ENCODE measurements at places on chromosomes 5 and 9.
A peak's percentile ranks its signal among the peaks of the same experiment; 100 is the strongest.

DNA sequence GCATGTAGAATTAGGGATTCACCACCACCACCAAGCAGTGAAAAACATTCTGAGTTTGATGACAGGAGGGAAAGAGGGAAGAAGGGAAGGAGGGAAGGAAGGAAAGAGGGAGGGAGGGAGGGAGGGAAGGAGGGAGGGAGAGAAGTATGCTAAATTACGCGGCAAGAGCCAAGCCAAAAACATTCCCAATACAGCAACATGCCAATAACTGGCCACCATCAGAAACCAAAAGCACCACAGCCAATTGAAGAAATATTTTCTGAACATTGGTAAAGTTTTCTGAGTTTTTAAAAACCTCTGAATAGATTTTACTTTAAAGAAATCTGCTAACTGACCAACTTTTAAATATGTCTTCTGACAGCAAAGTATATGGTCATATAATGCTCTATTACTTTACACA, 36.0 kb downstream of the FNIP1 start:
- DNase-seq: no peak

- no peak for DNase-seq
Measured at GRCh38 chr9:137103206-137103999, 11.1 kb downstream of the DPP7 start.

- no peak for DNase-seq
Measured at GRCh38 chr5:64789457-64789856, 20.7 kb downstream of the CWC27 start.

- no peak for DNase-seq
Measured at GRCh38 chr5:125699860-125700259, 723.3 kb upstream of the GRAMD2B start.

GRCh38 chr9:87751423-87751822, 25.5 kb downstream of the CTSL start:
- DNase-seq: no peak

- no peak for DNase-seq
Measured at GRCh38 chr5:132414634-132415378, 45.3 kb downstream of the SLC22A5 start.

GRCh38 chr5:112529525-112529924, 110.4 kb upstream of the EPB41L4A start:
- DNase-seq: no peak

GRCh38 chr5:175377816-175378215, 66.2 kb downstream of the DRD1 start:
- no peak for DNase-seq

DNA sequence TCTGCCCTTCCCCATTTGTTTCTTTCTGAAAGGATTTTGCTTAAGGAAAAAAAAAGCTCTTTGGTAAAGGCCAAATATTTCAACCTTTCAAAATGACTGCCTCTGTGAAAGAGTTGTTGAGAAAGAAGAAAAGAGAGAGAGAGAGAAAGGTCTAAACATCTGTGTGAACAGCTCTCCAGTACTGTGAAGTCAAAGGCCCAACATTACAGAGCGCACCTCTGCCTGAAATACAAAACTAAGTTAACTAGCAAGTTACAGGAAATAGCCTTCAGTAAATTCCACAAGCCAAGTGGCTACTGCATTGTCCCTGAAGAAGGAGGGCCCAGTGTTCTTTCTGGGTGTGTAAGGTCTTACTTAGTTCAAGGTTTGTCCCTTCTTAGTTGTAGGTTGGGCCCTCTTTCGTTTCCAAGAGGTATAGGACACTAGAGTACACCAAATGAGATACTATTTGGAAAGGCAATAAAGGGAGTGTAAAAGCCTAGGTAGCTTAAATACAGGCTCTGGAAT, 104.4 kb downstream of the THBS4 start:
- no peak for DNase-seq

DNA sequence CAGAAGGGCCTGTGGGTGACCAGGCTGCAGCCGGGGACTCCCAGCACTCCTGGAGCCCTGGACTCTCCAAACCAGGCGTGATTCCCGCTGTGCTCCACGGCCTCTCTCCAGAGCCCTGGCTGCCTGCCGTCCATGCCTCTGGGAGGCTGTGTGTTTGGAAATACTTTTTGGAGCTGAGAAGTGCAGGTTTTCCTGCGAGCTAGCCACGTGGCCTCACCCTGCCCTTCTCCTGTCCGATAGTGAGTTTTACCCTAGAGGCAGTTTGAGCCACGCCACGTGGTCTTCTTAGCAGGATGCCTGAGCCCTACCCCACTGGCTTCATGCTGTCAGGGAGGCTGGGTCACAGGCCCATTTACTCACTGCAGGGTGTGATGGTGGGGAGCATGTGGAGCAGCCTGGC, 71.3 kb downstream of the COL5A1 start:
- DNase-seq: no peak

- no peak for DNase-seq
Measured at GRCh38 chr9:125238127-125238914, 2.8 kb downstream of the HSPA5 start.

DNA sequence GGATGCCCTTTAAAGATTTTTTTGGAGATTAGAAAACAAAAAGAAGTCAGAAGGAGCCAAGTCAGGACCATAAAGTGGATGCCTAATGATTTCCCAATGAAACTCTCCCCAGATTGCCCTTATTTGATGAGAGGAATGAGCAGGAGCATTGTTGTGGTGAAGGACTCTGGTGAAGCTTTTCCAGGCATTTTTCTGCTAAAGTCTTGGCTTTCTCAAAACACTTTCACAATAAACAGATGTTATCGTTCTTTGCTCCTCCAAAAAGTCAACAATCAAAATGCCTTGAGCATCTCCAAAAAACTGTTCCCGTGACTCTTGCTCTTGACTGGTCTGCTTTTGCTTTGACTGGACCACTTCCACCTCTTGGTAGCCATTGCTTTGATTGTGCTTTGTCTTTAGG, 121.8 kb downstream of the CAAP1 start:
- no peak for DNase-seq

DNA sequence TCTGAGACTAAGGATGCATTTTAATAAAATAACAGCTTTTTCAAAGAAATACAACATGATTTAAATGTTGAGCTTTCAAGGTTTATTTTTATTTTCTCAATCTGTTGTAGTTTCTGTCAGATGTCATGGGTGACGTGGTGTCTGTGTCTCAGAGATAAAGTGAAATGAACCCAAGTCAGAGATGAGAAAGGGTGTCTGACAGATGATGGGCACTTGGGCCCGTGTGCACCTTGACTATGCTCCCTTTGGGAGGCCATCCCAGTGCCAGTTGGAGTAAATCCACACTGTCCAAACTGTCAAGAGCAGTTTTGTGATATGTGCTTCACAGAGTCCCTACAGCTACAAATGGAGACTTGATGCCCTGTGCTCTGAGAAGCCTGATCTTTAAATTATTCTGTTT, 536.9 kb upstream of the FAM174A start:
- DNase-seq: no peak

- no peak for DNase-seq
Measured at GRCh38 chr5:74239261-74239660, 401.3 kb downstream of the ENC1 start.

GRCh38 chr9:10366171-10366779, 246.5 kb downstream of the PTPRD start:
- peak; percentile 70 for DNase-seq

GRCh38 chr5:157518963-157519362, 56.6 kb downstream of the ADAM19 start:
- DNase-seq: no peak

DNA sequence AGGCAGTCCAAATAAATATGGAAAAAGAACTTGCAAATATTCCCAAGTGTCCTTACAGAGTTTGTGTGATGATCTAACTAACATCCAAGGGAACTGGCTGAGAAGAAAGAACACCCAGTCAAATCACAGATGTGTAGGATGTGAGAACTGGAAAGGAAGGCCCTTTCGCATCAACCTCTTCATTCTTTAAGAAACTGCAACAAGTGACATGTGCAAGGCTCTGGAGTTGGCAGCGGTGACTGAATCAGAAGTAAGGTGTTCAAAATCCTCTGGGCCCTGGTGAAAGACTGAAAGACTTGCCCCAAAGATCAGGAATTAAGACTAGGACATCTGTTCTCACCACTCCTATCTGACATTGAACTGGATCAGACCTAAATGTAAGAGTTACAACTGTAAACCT, 88.7 kb downstream of the RAPGEF1 start:
- DNase-seq: no peak

GRCh38 chr5:15715535-15715934, 215.6 kb downstream of the FBXL7 start:
- no peak for DNase-seq

DNA sequence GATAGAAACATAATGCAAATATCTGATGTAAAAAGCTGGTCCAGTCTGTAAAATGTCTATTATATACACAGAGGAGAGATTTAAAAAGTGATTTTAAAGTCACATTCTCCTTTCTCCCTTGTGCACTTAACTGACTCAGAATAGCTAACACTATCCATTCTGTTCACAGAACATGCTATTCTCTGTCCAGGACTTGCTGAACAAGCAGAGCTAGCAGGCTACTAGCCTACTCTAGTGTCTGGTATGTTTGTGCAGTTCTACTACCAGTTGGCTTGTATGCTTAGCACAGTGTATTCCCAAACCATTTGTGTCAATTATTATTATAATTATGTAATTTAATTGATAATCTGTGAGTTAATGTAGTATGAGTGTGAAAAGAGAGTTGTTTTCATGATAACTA, 161.7 kb upstream of the NUDT12 start:
- DNase-seq: no peak

DNA sequence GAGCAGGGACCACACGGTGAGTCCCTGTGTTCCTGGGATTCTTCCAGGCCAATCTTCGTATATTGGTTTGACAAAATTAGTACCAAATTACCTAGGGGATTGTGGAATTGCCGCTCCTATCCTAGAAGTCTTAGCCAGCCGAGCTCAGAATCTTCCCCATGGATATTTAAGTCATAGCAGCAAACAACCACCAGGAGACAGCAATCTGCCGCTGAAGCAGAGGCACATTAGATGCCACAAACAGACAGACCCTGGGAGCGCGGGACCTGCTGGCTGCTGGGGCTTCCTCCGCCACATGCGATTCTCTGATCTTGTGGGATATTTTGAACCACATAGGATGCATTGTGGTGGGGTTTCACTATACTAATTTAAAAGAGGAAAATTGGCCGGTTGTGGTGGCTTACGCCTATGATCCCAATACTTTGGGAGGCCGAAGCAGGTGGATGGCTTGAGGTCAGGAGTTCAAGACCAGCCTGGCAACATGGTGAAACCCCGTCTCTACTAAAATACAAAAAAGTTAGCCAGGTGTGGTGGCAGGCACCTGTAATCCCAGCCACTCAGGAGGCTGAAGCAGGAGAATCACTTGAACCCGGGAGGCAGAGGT, 31.7 kb upstream of the ZBTB43 start:
- no peak for DNase-seq

- DNase-seq: no peak
Measured at GRCh38 chr5:109695005-109695926, 5.5 kb downstream of the MAN2A1 start.

DNA sequence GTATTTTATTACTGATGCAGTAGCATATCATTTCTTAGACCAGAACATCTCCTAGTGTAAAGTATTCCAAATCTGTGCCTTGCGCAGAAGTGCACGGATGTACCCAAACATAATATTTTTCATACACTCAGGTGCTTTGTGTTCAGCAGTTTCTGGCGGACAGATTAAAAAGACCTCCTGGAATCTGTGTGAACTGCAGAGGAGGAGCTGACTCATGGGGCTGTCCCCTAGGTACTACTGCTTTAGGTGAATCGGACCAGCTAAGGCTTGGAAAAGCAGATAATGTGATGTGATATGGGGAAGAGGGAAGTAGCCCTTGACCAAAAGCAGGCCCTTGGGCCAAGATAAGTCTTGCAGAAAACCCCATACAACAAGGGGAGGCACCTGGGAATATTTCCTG, 310.1 kb downstream of the PLK2 start:
- no peak for DNase-seq

DNA sequence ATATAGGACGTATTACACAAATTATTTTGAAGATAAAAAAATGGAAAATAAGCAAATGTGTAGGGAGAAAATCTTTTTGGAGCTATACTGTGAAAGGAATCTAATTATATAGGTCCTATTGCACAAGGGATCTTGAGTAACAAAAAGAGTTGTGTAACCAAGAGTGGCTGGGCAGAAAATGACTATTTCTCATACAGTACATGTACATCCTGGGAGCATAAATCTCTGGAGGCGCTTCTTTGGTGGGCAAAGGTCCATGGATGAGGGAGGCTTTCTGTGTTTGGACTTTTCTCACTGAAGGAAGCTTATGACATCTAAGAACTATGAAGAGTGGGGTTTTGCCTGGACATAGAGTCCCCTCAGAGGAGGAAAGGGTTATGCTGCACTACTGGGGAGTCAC, 29.8 kb downstream of the ANKS6 start:
- DNase-seq: no peak

DNA sequence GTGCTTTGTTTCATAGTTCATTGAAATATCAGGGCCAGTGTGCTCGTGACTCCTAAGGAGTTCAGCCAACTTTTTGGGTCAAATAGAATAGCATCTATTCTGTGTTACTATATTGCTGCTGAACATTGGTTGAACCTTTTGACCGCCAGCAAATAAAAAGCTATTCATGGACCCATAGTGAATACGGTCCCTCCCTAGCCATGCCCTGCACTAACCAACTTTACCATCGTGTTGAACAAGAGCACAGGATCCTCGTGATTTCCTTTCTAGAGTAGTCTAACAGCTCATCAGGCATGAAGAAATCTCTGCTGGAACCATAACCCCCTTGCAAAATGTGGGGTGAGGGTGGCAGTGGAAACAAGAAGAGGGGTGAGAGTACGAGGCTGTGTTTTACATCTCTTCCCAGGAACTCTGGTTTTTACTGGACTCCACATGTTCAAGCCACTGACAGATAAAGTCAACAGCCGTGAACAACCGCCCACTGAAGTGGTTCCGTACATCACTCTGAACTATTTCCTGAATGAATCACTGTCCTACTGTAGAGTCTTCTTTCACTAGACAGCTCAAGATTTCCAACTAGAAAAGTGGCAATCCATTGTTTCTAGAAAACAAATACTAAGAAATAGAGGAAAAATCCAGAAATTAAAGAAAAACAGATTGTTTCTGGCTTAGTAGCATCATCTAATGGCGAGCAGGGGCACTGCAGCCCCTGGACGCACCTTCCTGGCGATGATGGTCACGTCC, 70.1 kb upstream of the SPATA31E1 start:
- peak; percentile 0 for DNase-seq

DNA sequence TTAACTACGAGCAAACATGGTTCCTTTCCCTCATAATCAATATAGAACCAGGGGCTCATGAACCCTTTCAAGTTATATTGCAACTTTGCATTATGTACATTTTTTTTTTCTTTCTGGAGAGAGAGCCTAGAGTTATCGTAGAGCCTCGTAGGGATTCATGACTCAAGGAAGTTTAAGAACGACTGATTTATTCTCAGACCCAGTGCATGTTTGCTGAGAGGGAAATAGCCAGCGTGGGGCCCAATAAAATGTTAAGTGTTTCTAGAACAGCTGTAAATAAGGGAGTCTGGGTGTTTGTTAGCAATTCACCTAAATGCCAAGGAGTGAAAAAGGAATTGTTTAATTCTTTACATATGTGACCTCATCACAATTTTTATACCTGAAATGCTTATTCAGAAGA, 119.0 kb upstream of the KLF9 start:
- DNase-seq: no peak

- peak; percentile 39 for DNase-seq
Measured at GRCh38 chr9:95505717-95506427, 10.9 kb downstream of the PTCH1 start.

- no peak for DNase-seq
Measured at GRCh38 chr9:125785248-125785751, 38.1 kb downstream of the PBX3 start.

GRCh38 chr5:160311491-160312133, 752 bp downstream of the CCNJL start:
- peak; percentile 20 for DNase-seq

GRCh38 chr5:117394506-117395157, 820.0 kb upstream of the SEMA6A start:
- no peak for DNase-seq

- DNase-seq: no peak
Measured at GRCh38 chr5:123776761-123777160, 264.8 kb downstream of the CSNK1G3 start.

Data from NCI-H146 (cell line).